ENCODE measurements at places on chromosomes 5 and 9.

DNA sequence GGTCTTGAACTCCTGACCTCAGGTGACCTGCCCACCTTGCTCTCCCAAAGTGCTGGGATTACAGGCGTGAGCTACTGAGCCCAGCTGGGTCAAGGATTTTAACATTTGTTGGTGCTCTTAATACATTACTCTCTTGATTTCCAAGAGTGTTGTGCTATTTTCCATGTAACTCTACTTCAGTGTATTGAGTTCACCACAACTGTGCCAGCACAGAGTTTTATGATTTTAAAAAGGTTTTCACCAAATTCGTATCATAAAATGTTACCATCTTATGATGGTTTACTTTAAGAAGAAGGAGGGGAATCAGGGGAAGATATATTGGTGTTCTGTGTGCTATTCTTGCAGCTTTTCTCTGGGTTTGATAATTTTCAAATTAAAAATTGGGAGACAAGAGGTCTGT, 6.6 kb upstream of the ADGRD2 start:
- DNase-seq = no peak

GRCh38 chr9:80072451-80072850, 500.7 kb downstream of the TLE4 start:
- no peak for DNase-seq

- DNase-seq = no peak
Observed at GRCh38 chr5:5179597-5179996, 39.5 kb downstream of the ADAMTS16 start.

GRCh38 chr9:78563269-78563668, 266.3 kb downstream of the PSAT1 start:
- DNase-seq = no peak

DNA sequence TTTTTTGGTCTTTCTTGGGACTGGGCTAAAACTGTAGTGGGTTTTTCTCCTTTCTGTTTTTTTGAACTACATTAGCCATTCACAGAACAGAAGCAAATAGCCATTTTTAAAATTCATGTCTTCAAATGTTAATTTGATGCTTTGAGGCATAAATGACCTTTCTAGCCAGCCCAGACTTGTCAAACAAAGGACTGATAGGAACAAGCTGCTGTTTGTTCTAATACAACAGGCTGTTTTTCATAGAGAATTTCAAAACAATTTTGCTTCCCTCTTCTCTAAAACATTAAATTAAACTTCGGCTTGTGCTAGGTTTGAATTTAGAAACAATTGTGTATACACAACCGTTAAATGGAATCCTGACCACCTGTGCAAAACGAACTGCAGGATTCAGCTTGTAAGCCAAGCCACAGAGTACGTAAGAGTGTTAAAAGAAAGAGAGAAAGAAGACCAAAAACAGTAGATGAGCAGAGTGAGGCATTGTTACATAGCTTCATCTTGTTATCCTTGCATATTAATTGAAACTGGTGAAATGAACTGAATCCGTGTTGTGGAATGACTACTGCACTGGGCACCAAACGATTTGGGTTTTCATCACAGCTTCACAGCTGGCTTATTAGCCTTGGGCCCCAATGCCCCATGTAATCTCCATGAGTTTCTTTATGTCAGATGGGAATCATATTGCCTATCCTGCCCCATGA, 100.0 kb downstream of the ZSWIM6 start:
- DNase-seq = no peak

DNA sequence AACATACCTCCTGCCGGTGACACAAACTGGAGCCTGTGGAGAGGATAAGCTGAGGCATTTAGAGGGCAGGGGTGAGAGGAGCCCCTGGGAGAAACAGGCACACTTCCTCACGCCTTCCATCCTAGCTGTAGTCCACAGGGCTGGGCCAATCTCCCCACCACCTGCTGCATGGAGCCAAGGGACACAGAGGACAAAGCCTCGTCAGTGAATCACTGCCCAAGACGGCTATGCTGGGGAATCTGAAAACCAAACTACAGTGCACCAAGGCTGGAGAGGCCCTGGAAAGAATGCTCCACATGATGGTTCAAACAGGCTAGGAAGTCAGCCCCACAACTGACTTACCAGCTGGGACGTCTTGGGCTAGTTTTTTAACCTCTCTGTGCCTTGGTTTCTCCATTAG, 57.0 kb downstream of the SHB start:
- DNase-seq = no peak

Data from activated CD8-positive, alpha-beta memory T cell treated with anti-CD3 and anti-CD28 coated beads, Interleukin-2, amount 50 U/mL, for 4 hours (primary cell).